Kidney tubule cell (primary cell): ENCODE measurements at places on chromosomes 12 and 14.

DNA sequence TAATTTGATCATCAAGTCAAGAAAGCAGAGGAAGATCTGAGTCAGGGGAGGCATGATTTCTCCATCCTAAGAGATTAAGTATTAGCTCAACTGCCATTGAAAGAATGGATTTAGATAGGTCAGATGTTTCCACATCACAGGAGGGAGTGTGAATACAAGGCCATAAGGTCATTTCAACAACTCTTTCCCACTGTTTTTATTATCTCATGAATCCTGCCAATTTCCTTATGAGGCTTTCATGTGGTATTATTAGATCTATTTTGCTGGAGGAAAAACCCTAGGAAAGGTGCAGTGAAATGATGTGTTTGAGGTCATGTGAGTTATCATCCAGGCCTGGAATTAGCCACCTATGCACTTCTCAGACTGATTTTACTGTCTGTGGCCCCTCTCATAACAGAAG is 269.0 kb downstream of the NOVA1 start:
- DNase-seq, result no peak

DNA sequence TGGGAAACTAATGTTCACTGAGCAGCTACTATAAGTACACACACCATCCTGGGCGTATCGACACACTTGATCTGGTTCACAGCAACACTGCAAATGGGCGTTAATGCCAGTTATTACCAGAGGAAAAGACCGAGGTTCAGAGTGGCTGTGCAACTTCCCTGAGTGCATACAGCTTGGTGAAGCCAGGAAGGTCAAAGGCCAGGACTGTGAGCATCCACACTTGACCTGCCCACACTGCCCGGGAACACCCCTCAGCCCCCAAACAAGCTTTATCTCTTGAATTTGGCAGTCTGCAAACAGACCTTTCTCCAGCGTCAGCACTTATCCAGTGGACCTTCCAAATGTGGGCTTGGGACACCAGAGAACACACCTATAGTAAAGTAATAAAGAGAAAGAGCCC is 312.6 kb downstream of the BCL11B start:
- no peak for DNase-seq

- no peak for DNase-seq
Observed at GRCh38 chr12:57090924-57091637, 2.2 kb downstream of the NAB2 start.

DNA sequence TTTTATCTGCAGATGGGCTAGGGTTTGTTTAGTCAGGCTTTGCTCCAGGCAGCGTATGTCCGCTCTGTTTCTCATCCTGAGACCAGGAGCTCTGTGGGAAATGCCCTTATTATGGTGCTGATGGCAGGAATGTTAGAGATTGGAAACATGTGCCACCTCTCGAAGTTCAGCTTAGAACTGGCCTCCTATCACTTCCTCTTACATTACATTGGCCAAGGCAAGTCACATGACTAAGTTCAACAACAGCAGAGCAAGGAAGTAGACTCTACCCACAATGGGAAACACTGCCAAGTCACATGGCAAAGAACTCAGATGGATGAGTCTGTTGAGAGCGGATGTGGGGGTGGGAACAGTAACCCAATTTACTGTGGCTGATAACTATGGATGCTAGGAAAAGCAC is 161.9 kb upstream of the WSCD2 start:
- DNase-seq, result no peak

DNA sequence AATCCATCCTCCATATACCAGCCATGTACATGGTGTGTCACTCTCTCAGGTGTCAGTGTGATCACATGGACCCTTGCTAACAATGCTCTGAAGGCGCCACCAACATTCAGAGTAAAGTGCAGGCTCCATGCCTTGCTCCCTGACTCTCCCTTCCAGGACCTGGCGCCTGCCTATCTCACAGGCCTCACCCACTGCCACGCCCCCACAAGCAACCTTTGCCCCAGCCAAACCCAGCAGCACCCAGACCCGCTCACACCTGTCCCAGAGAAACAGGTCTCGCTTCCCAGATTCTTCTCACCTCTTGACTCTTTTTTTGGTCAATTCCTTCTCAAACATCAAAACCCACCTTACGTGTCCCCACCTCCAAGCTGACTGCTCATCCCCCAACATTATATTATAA is 52.3 kb downstream of the KCNK10 start:
- DNase-seq, result no peak

DNA sequence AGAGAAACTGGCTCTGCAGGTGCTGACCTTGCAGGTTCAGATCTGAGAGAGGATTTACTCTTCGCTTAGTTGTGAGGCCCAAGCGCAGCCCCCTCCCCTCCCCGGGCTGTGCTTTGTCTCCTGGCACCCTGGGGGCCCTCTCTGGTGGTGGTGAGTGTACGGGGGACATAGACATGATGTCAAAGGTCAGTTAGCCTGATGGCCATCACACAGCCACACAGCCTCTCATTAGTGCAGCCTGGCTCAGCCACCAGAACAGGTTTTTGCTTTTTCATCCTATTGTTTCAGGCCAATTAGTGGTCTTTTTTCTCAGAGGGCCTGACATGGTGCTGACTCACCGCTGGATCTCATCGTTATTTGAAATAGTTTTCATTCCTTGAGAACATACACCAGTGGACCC is 437.9 kb downstream of the AACS start:
- no peak for DNase-seq

DNA sequence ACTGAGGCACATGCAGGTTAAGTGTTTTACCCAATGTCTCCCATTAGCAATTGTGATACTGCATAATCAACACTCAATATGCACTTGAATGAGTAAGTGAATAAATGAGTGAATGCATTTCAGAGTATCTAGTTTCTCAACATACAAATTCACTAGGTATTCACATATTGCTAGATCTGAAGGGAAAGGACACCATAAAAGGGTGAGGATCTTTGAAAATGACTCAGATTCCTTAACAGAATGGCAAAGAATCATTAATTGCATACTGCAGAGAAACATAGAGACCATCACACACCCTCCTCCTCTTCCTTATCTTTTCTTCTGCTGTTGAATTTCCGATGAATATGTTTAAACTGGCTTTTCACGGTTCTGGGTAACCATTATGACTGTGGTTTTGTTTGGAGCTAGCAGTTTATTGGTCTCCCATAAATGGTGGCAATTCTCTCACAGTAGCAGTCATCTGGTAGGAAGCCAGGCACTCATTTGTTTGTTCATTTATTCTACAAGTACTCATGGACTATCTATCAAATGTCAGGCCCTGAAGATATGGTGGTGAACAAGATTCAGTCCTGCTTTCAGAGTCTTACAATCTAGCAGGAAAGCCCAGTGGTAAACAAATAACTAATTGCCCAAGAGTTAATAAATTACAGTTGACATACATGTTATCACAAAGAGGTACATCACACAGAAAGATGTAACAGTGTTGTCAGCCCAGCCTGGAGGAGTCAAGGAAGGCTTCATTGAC is 70.2 kb downstream of the LLPH start:
- DNase-seq, result no peak

DNA sequence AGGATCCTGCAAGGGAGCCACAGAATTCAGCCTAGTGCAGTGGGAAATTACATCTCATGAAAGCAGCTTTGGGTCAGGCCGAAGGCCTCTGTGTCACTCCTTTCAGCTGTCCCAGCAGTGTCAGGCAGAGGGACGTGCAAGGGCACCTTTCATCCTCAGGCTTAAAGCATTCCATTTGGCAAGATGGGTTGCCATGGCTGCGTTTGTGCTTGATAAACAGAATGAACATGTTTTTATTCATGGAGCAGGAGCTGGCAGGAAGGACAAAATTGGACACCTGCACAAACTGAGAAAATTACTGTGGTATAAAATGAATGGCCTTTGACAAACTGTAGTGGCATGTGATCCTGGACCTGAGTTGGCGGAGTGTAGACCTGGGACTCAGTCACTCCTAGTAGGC is 29.4 kb downstream of the ACAD10 start:
- no peak for DNase-seq

DNA sequence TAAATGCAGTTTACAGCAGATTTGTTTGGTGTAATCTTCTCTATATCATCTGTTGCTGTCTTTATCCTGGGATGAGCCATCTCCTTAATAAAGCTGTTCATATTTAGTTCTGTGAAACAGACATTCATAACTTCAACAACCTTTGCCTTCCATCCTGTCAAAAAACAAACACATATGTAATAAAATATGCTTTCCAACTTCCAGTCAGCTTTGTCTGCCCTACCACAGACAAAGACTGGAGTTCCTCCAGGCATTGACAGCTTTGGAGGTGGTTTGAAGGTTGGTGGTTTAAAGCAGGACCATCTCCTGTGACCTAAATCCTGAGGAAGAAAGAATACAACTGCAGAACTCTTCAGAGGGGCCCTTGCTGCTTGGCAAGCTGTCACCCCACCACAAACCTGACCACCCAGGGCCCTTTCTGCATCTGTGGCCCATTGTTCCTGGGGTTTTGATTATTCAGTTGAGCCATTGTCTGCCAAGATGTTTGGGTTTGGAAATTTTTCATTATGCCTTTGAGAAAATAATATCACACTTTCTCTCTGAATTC is 28.2 kb upstream of the PTGR2 start:
- no peak for DNase-seq

DNA sequence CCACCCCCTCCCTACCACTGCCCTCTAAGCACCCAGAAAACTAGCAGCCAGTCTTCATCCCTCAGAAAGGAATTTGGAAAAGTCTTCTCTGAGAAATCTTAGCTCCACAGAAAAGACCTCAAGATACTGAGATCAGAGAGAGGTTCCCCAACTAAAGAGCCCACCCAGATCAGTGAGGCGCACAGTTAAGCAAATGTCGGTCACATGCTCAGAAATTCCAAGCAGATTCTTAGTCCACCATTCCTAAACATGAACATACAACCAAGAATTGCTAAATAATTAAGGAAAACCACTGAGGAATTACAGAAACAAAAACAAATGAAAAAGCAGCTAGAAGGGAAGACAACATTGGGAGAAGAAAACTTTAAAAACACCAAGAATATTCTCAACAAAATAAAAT is 32.3 kb downstream of the MED13L start:
- DNase-seq, result no peak

DNA sequence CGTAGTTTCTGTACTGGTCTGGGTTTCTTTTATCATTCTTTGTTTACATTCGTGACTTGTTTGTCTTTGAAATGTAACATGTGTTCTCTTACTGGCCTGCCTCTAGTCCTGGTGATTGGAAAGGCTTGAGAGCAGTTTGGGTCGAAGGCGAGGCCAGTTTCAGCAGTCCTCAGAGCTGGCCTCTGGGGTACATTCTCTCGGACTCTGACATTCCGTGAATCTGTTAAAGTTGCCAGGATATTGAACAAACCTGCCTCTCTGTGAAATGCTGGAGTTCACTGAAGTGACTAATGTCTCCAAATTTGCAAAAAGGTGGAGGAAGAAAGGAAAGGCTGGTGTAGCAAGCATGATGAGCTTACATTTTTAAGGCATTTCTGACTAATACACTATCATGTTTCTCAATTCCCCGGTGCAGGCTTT is 1.5 kb downstream of the PLEKHA5 start:
- peak; percentile 80 for DNase-seq

DNA sequence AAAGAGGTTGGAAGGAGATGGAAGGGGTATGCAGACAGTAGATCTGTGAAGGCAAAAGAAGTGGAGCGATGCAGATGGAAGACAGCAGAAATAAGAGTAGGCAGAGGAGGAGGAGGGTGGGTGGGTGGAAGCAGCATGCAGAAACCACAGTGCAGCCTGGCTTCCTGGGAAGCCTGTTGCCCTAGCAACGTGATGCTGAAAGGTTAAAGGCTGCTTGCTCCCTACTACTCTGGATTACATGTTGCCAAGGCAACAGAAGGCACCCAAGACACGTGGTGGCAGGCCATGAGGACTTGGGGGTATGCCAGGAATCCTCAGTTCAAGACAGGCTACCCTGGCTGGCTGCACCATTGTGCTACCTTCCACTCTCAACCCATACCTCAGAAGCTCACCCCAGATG is 129.6 kb downstream of the GRIN2B start:
- DNase-seq, result peak; percentile 1

DNA sequence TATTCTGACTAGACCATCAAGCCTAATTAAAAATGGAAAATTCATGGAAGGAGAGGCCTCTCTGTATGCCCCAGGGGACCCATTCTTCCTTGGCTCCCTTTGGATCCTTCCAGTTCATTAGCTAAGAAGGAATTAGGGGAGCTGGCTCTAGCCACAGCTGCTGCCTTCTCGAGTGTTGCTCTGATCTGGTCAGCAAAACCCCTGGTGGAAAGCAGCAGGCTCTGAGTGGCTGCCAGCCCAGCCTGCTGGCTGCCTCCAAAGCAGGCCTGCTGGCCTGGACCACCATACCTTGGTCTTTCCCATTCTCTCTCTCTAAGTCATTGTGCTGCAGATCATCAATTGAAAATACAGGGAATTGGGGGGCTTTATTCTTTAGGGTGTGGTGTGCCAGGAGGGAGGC is 29.0 kb upstream of the AKAP6 start:
- no peak for DNase-seq

DNA sequence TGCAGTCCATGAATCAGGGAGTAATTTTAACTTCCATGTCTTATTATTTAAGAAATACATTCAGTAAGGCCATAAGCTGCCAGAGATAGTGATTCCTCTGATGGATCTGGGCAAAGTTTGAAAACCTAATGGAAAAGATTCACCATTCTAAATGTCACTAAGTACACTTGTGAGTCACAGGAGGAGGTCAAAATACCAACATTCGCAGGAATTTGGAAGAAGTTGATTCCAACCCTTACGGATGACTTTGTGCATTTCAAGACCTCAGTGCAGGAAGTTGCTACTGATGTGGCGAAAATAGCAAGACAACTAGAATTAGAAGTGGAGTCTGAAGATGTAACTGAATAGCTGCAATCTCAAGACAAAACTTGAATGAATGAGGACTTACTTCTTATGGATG is 69.8 kb downstream of the OSBPL8 start:
- peak; percentile 31 for DNase-seq

DNA sequence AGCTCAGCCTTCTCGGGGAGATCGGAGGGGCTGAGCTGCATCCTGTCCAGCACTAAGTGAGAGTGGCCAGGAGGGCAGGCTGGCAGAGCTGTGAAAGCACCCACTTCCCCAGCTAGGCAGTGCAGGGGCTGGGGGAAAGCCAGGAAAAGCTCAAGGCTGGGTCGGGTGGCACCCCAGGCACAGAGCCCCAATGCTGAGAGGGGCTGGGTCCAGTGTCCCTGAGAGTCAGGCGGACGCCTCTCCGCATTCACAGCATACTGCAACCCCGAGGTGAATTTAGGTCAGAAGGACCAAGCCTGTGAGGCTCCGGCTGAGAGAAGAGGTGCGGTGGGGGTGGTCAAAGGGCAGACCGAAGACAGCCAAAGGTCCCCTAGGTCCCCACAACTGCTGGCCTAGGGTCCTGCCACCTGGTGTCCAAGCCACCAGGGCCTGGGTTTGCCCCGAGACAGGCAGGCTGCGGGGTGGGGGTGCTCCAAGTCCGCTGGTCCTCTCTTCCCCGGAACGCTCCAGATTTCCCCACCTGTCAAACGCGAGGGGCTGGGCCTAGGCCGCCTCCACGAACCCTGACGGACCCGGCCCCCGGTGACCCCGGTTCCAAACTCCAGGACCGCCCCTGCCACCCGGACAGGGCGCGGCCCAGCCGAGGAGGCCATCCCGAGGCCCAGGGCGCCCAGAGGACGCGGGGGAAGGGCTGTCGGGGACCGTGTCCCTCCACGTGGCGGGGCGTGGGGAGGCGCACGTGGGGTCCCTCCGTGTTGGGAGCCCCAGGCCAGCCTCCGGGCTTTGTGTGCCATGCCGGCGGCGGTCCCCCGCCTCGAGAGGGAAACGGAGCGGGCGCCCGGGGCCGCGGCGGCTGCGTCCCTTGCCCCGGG is 527 bp downstream of the CAMKK2 start:
- DNase-seq, result peak; percentile 35

GRCh38 chr12:16076970-16077522 is 165.9 kb downstream of the DERA start:
- no peak for DNase-seq

- DNase-seq, result no peak
Observed at GRCh38 chr12:53588123-53588522, 38.1 kb downstream of the ATF7 start.

GRCh38 chr14:55749201-55749812 is 169.3 kb downstream of the KTN1 start:
- DNase-seq, result peak; percentile 37
